Eye (tissue), 1 donor: ENCODE measurements at places on chromosomes 3 and 15.

- DNase-seq, result no peak
Measured at GRCh38 chr15:87031540-87032230, 952.0 kb downstream of the AGBL1 start.

DNA sequence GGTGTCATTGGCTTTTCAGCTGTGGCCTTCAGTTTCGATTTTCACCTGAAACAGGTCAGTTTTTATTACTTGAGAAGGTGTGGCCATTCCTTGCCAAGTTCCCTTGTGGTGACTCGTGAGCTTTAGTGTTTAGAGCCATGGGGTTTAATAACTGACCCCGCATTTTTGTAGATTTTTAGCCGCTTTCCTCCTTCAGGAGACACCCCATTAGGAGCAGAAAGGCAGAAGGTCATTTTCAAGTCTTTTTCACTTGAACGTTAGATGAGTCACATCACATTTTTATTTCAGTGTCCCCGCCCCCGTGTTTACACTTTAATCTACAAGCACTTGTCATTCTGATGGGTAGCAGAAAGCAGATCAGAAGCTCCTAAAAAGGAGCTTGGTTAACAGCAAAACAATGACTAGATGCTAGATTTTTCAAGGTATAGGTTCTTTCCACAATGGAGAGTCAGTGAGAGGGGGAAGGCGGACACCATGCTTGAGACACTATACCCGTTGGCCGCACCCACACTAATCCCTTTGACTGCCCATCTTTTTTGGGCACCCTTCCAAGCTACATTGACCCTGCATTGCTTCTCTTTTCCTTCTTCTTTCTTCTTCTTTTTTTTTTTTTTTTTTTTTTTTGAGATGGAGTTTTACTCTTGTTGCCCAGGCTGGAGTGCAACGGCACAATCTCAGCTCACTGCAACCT lies 132.7 kb downstream of the GHSR start:
- DNase-seq, result no peak

- no peak for DNase-seq
Measured at GRCh38 chr15:69482686-69483256, 30.2 kb downstream of the RPLP1 start.

GRCh38 chr15:58228718-58229117 lies 90.5 kb downstream of the AQP9 start:
- no peak for DNase-seq

DNA sequence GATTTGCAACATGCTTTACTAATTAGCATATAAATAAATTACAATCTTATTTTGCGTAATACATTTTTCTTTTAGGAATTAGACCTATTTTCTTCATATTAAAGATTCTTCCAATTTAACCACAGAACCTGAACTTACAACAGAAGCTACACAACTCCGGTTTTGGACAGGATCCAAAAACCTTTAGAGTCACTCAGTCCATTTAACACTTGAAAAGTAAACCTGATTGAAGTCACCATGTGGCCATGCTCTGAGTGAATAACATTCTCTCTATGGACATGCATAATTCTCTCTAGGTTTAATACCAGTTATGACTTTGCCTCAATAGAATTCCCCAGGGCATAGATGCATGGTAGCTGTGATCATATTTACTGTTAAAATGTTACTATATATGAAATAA lies 751.0 kb downstream of the VGLL3 start:
- no peak for DNase-seq

DNA sequence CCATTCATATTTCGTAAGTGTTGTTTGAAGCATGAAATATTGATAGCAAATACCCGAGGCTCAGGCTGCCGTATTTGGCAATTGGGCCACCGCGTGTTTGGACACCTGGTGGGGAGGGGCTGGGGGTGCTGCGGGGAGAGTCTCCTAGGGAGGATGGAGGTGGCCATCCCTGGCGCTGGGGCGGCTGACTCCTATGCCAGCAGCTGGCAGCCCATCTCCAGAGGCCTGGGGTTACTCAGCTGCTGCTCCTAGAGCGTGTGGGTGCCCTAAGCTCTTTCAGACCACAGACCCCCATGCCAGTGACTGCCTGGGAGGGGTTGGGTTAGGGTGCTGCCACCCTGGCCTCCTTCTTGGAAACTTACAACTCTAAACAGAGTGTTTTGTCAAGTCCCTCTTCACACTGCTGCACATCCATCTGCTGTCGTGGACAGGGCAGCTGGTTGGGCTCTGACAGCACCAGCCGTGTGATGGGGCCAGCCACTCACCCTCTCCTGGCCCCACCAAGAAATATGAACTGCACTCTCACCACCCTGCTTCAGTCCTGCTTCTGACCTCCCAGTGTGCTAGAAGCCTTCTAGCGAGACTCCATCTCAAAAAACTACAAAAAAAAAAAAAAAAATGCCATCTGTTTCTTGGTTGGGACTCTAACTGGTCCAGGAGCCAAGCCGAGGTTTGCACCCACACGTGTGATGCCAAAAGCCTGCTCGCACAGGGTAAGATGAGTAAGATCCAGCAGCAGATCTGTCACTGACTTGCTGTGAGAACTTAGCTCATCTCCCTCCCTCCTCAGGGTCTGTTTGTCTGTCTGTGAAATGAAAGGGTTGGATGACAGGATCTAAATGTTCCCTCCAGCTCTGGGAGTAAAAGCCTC lies 156.2 kb downstream of the MEGF11 start:
- peak; percentile 27 for DNase-seq

DNA sequence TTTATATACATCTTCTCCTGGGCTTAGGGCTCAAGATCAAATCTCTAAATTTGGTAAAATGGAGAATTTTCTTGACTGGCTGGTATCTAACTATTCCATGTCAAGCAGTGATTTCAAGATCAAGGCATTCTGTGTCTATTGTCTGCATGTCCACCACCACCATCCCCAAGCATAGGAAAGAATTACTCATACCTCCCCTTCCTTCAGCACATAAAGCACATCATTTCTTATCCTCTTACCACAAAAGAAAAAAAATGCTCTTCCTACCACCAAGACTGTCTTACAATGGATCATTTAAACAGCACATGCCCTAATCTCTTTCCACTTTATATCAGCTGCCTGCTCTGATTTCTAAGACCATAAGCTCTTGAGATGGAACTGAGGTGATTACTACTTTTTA lies 470.5 kb upstream of the THBS1 start:
- no peak for DNase-seq

- DNase-seq, result peak; percentile 24
Measured at GRCh38 chr3:114800272-114801031, 346.6 kb downstream of the ZBTB20 start.

GRCh38 chr3:11724615-11725339 lies 81.1 kb upstream of the VGLL4 start:
- no peak for DNase-seq

DNA sequence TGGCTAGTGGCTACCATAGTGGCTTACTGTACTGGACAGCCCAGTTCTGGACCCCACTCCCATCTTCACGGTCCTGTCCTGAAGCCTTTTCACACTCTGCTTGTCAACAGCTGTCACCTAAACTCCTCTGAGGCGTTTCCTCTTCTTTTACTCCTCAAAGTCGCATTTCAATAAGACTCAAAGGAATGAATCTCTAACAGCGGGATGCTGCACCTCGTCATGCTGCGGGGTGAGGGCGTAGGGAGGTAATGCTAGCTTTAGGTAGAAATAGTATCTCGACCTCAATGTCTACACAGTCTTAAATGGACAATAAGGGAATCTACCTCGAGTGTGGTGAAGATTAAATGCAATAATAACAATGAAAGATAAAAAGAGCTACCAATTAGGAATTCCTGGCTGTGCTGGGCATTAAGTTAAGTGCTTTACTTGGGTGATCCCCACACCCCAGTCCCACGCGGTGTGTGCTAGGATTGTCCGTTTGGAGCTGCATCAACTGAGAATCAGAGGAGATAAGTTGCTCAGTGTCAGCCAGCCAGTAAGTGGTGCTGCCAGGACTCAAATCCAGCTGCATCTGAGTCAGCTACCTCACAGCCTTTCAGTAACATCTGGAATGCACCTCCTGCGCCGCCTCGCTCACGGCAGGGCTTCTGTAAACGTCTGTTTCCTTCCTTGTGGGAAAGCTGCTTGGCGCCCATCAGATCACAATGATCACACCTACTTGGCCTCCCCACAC lies 14.0 kb downstream of the PLA2G4D start:
- DNase-seq, result no peak
